ENCODE measurements at places on chromosomes 11 and 22. TPM values are rescaled to one million over a fixed set of nuclear protein-coding genes. Genes with fewer than 3 reads are reported as not detected.

DNA sequence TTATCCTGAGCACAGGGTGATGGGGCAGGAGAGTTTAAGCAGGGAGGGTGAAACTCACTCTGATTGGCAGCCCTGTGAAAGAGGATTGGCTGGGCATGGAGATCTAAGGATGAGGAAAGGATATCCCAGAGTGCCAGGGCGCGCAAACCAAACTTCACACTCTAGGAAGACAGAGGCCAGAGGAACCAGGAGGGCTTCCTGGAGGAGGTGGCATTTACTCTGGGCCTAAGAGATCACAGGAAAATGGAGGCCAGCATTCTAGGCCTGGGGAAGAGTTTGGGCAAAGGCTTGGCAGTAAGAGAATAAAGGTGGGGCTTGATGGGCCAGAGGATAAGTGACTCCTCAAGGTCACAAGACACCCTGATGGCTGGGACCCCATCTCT lies 377 bp upstream of the NCF4 start:
- DNase-seq: no peak

- DNase-seq: no peak
Observed at GRCh38 chr11:72569966-72570892, 104.0 kb downstream of the PDE2A start.

TBX1 gene
- 2.4 TPM for polyA plus RNA-seq

TIMP3 gene
- 52.6 TPM for polyA plus RNA-seq

DNA sequence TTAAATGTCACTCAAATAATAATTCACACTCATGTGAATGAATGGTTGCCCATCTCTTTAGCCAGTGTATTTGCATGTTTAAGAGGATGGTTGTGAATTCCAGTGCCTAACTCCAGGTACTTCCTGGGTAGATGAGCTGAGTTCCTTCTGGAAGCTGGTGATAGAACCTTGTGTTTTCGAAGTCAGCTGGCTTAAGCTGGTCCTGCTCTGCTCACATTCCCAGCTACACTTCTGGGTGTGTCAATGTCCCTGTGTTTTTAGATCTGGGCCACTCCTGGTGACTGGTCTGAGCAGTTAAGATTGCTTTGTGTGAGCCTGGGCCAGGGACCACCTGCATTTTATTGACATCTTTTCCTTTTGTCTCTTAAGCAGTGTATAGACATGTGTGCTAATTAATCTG lies 10.6 kb downstream of the TEAD1 start:
- no peak for DNase-seq

Data from large intestine (tissue), 12 donors.